AG08396 (cell line): ENCODE measurements at places on chromosomes 1 and 21.
A peak's percentile ranks its signal among the peaks of the same experiment; 100 is the strongest.

- peak; percentile 59 for DNase-seq
These were observed 21.7 kb upstream of the LAMC2 start for GRCh38 chr1:183164340-183164739.

GRCh38 chr1:54158071-54158470 is 5.3 kb upstream of the CDCP2 start:
- DNase-seq, result no peak

- DNase-seq, result no peak
These were observed 43.0 kb upstream of the TENT5C start for GRCh38 chr1:117562581-117563491.

DNA sequence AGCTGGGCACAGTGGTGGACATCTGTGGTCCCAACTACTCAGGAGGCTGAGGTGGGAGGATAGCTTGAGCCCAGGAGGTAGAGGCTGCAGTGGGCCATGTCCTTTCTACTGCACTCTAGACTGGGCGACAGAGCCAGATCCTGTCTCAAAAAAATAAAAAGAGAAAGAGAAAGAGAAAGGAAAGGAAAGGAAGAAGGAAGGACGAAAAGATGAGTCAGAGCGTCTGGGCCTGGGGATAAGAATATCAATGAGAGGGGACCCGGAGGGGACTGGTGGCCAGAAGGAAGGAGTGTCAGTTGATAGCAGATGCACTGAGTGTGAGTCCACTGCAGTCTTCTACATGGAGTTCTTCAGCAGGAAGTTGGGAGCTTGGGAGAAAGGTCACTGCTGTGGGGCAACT is 75.6 kb downstream of the SYT6 start:
- DNase-seq, result no peak

- DNase-seq, result peak; percentile 40
These were observed 4.6 kb downstream of the FCRLB start for GRCh38 chr1:161725908-161726472.

DNA sequence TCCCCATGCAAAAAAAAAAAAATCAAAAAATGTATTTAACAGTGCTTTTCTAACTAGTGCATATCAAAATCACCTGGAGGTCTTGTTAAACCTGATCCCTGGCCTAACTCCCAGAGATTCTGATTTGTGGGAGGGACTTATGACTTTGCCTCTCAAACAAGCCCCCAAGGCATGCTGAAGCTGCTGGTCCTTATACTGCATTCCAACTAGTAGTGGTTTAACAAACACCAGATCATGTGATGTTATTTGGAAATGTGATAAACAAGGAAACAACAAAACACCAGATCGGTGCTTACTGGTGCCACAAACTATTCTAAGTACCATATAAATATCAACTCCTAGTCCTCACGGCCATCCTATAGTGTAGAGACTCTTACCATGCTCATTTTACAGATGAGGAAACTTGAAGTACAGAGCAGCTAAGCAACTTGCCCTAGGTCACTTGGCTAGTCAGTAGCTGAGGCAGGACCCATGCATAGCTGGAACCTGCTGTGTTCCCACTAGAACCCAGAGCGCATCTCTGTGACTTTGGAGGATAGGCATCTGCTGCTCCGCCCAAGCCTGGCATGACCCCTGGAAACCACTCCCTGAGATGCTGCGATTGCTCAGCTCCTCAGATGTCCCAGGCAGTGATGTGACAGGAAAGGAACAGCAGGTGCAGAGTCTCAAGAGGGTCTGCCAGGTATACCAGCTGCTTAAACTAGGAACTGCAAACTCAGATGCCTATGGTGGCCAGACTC is 38.1 kb downstream of the SOX13 start:
- DNase-seq, result no peak

- DNase-seq, result no peak
These were observed 2.5 kb downstream of the FCRL2 start for GRCh38 chr1:157774412-157774811.

DNA sequence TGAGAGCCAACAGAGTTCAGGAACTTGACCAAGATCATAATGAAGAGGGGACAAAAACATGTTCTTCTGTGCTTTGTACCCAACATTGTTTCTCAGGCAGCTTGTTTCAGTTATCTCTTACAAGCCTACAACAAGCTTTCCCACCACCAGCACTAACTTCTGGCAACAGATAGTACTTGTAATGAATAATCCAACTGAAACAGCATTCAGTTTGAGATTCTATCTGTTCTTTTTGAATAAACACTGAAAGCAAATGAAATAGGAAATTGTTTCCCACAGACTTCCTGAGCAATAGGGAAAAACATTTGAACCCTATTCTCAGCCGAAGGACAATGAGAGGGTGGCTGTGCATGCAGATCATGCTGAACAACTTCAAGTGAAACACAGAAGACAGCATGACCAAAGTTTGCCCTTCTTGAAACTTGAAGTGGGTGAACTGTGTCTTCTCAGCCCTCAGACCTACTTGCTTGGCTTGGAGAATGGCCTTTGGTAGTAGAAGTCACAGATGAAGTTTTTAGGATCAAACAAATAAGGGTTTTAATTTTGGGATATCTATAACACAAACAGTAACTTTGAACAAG is 11.2 kb upstream of the HOOK1 start:
- no peak for DNase-seq

- no peak for DNase-seq
These were observed 995 bp downstream of the ID3 start for GRCh38 chr1:23558140-23558871.
